ENCODE measurements at places on chromosomes 3 and 15.

GRCh38 chr15:67024314-67024997, 40.9 kb upstream of the SMAD3 start:
- DNase-seq = no peak

DNA sequence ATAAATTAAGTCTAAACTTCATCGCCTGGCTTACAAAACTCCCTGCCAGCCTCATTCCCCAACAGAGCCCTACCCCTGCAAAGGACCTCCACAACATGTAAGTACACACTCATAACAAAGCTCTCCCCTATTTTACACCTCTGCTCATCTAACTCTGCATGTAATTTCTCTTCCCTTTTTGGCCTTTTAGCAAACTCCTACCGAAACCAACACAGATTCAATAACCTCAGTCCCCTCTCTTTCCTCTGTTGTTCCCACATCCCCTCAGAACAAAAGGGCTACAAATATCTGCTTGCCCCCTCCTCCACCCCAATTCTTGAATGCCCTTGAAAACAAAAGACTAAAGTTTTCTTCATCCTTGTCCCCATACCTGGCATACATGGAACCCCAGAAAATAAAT, 662 bp downstream of the UBL7 start:
- no peak for DNase-seq

DNA sequence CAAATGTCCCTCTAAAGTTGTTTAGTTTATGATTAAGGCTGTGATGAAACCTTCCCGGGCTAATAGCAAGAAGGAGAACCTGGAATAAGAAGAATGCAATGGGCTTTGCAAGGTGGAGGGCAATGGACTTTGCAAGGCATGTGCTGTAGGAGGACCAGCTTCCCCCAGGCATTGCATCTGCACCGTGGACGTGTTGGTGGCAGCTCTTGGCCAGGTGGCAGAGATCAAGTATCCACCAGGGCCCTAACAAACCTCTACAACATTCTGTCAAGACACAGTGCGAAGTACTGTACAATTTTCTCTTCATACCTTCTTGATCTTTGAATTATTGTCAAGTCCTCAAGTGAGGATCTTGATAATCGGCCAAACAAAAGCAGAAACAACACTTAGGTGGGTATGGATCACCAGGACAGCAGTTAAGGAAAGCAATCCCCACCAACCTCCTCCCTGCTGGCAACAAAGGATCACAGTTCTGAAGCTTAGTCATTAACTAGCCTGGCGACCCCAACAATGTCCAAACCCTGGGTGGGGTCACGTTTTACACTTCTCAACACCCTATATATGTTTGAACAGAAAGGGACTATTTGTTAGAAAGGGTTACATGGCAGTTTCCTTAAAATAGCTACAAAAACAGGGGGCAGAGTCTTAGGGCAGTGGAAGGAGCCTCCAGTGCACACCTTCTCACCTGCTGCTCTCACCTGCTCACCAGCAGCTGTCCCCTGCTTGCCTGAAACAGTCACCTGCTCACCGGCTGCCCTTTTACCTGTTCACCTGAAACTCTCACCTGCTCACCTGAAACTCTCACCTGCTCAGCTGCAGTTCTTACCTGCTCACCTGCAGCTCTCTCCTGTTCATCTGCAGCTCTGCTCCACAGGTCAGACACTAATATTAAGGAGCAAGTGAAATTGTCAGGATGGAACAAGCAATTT, 137.9 kb upstream of the LIPC start:
- no peak for DNase-seq

GRCh38 chr3:52786330-52787215, 8.0 kb upstream of the ITIH3 start:
- DNase-seq = no peak

DNA sequence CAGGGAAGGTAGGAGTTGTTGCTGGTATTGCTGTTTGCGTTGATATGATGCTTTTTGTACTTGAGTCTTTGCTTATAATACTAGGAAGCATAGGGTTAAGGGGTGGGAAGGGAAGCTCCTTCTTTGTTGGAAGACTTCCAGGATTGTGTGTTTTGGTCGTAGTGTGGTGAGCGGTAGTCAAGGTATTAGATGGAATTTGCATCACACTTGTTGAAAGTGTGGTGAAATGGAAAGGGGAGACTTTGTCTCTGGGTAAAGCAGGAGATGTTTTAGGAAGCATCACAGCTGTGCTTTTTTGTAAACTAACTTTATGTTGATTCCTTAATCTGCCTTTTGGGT, 14.9 kb downstream of the IGSF10 start:
- DNase-seq = no peak
